ENCODE measurements at places on chromosomes 7 and 10.

- no peak for DNase-seq
Measured at GRCh38 chr10:89245802-89246201, 5.8 kb downstream of the LIPA start.

DNA sequence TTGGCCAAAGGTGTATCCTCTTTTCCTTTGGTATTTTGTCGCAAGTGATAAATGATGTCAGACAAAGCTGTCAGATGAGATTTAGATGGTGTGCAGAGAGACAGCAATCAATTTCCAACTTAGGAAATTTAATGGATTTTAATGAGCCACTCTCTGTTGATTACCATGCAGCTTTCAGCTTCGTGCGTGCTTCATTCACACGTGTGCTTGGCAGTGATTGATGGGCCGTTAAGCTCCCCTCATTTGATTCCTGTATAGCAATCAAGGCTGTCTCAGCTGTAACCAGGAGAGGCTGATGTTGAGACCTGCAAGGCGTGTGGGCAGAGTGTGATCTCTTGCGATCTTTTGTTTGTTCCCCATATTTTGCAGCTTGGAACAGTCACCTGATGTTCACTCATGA, 439.6 kb downstream of the CALN1 start:
- DNase-seq: no peak

DNA sequence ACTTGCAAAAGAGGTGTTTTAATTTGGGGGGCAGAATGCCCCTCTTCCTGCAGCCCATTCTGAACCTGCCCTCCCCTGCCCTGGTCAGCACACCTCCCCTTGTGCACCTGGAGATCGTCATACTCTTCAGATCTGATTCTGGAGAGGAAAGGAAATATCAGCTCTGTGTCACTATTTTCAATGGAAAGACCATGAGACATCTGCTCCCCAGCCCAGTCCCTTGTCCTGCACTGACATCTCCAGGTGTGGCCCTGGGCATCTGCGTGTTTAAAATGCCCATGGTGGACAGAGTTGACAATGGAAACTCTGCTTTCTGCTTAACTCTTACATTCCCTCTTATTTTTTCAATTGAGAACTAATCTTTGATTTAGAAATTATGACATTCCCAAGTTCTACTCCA, 41.6 kb upstream of the RASGEF1A start:
- no peak for DNase-seq

DNA sequence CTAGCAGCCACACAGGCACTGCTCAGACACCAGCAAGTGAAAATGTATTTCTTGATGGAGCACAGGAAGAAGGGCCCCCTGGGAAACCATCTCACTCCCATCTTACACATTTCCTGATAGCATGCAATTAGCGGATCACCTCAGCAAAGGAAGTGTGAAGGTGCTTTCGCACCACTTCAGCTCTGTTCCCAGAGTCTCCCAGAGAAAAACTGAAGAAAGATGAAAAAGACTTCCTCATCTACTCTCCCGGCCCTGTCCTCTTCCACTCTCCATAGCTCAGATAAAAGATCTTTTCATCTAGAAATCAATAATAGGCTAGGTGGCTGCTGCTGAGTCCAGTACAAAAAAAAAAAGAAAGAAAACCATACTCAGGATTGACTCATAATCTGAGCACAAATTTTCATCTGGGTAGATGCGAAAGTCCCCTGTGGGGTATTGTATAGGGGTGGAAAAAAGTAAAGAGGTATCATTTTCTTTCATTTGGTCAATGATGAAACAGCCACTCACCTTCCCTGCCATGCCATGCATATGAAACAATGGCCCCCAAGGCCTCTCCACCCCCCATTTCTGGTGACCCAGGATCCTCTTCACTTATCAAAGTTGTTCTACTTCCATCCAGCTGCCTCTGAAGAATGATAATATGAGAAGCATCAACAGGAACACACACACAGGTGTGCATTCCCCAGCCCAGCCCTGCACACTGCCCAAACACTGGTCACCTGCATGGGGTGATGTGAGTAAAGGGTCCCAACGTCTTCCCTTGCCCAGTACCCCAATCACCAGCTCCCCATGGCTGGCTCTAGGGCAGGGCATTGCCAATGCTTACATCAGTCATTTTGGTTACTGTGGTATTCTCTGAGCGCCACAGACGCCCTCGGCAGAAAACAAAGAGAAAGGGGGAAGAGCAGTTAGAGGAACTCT, 48.8 kb upstream of the DGKI start:
- DNase-seq: no peak

GRCh38 chr10:7529638-7530037, 118.8 kb upstream of the SFMBT2 start:
- no peak for DNase-seq

GRCh38 chr10:78947226-78947625, 121.5 kb upstream of the ZMIZ1 start:
- no peak for DNase-seq

GRCh38 chr7:155660059-155660757, 15.7 kb downstream of the RBM33 start:
- no peak for DNase-seq

DNA sequence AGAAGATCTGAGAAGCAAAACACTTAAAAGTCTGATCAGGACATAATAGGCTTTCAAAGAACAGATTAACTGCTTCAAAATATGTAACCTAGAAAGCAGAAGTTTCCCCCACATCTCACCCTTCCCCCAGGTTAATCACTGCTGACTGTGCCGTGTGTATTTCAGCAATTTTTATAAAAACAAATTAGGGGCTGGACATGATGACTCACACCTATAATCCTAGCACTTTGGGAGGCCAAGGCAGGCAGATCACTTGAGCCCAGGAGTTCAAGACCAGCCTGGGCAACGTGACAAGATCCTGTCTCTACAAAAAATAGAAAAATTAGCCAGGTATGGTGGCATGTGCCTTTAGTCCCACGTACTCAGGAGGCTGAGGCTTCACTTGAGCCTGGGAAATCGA, 67.6 kb upstream of the GATA3 start:
- no peak for DNase-seq

GRCh38 chr7:114243646-114244045, 171.0 kb upstream of the FOXP2 start:
- no peak for DNase-seq

GRCh38 chr7:81869670-81870069, 99.8 kb upstream of the HGF start:
- DNase-seq: no peak

DNA sequence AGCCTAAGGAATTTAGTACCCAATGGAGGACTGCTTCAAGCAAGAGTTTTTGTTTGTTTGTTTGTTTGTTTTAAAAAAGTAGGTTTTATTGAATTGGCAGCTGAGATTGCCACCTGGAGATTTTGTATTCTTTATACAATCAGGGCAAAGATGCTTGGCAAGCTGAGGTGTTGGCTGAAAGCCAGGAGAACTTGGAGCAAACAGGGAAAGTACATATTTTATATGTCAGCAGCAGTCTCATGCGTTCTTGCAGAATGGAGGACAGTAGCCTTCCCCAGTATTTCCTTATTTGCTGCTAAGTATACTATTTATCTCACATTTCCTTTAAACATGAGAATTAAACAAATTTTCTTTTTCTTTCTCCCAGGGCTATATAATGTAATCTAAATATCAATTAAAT, 22.6 kb upstream of the ICA1 start:
- DNase-seq: no peak

DNA sequence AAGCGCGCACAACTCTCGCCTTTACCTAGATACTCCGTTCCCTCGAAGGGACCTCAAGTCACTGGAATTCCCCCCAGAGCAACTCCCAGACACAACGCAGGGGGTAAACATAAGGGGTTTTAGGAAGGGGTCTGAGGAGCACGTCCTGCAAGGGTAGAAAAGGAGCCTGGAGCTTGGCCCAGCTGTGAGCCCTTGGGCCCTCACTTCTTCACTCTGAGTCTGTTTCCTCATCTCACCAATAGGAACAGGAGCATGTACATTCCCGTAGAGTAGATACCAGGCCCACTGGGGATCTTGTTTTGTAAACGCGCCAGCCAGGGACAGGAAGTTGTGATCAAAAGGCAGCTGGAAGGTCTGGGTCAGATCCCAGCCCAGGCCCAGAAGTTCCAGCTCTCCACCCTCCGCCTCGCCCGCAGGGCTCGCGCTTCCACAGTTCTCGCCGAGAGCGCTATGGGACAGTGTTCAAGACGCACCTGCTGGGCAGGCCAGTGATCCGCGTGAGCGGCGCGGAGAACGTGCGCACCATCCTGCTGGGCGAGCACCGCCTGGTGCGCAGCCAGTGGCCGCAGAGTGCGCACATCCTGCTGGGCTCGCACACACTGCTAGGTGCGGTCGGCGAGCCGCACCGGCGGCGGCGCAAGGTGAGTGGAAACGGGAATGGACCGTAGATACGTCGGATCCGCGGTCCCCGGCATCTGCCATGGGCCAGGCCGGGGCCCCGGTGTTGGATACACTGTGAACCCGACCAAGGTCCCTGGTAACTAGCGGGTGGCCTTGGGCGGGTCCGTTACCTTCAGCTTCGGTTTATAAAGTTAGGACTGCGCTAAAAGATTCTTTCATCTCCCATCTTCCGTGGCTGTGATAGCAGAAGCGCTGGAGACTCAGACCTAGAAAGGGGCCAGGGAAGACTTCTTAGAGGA, 1.3 kb downstream of the CYP26C1 start:
- no peak for DNase-seq

DNA sequence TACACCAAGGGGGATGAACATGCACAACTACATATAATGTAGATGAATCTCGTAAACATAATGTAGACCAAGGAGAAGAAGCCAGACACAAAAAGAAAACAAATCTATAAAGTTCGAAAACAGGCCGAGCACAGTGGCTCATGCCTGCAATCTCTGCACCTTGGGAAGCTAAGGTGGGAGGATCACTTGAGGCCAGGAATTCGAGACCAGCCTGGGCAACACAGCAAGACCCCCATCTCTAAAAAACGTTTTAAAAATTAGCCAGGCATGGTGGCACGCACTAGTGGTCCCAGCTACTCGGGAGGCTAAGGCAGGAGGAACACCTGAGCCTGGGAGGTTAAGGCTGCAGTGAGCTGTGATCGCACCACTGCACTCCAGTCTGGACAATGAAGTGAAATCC, 68.5 kb downstream of the GLI3 start:
- DNase-seq: no peak

- DNase-seq: no peak
Measured at GRCh38 chr10:132545659-132546367, 8.2 kb downstream of the INPP5A start.

DNA sequence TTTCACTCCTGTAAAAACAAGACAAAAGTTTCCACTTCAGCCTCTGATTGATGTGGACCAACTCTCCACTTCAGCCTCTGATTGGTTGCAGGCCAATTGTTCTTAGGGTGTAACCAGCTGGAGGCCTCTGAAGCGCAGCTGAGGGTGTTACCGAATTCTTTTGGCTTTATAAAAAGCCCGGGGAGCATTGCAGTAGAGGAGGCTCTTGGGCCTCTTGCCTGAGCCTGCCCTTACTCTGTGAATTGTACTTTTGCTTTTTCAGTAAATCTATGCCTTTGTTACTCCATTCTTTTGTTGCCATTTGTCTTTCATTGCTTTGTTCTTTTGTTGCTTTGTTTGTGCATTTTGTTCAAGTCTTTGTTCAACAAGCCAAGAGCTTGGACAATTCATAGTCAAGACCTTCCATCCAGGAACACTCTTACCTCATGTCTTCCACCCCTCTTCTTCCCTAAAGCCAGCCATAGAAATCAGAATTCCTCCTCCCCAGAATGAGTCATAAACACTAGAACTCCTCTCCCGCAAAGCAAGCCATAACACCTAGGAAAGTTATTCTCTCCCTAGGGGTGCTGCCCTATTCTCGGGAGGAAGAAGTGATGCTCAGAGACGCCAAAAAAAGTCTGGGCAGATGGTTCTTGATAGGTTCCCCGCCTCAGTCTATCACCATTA, 53.5 kb upstream of the ARMC3 start:
- DNase-seq: no peak

- DNase-seq: no peak
Measured at GRCh38 chr7:22885797-22886261, 63.2 kb upstream of the TOMM7 start.

DNA sequence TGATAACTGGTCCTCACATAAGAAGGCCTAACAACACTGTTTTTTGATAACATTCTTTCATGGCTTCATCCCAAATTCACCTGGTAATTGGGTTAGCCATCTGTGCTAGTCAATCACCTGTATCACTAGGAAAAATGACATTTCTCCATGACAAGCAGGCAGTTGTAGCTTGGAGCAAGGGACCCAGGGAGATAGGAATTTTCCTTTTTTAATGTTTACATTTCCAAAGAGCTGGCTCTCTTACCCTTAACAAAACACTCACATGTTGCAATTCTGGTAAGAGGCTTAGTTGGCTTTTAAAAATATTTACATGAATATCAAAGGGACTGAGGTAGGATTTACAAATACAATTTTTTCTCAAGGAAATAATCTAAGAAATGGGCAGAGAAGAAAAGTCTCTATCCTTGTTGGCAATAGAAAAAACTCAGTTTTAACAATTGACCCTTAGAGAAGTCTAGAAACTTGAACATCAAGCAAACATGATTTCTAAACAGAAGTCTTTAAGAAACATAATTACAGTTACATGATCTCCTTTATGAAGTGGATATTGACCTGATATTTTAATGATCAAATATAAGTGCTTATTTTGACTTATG, 16.1 kb upstream of the AKR1C1 start:
- DNase-seq: no peak

DNA sequence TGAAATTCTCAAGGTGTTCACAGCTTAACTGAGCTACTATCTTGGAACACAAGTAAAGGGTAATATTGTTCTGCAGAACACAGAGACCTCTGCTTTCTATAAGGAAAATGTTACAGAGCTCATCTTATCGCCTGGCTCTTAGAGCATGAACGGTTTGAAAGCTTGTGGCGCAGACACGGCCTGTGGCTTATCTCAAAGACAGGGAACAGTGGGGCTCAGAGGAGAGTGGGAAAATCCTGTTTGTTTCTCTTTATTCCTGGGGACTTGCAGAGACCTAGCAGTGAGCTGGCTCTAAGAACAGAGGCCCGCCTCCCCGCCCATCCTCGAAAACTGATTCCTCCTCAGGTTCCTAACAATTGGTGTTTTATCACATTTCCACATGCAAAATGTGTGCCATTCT, 131.7 kb downstream of the EMX2 start:
- no peak for DNase-seq

DNA sequence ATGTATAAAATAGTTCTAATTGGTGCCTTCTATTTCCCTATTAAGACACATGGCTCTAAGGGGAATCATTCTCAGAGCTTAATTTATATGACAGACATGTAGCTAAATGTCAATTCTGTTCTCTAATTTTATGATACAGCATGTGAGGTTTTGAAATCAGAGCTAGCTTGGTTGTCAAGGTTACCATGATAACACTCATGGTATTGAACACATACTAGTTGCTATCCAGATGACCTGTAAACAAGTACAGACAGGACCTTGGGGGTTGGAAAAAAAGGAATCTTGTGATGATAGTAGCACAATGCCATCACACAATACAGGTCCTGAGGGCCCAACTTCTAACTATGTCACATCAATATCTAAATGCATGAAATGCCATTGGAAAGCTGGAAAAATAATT, 49.2 kb downstream of the RHOBTB1 start:
- no peak for DNase-seq

- peak; percentile 35 for DNase-seq
Measured at GRCh38 chr10:110498982-110499795, 1.5 kb downstream of the DUSP5 start.

DNA sequence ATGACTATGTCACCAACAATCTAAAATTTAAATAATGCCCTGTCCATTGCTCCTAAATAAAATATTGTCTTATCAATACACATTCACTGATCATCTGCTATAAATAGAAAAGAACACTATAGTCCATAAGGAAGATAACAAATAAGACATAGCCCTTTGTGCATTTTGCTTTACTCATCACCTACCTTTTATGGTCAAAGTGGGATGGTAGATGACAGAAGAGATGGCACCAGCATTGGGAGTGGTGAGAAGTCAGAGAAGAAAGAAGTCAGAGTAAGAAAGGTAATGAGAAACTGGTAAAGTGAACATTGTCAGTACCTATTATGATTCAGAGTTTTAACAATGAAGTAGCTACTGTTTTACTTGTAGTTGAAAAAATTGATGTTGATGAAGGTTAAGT, 31.1 kb downstream of the SEMA3E start:
- no peak for DNase-seq
